ENCODE measurements at places on chromosomes 4 and X. TPM values are rescaled to one million over a fixed set of nuclear protein-coding genes. Genes with fewer than 3 reads are reported as not detected.

NOP14 gene
- total RNA-seq = 18.5 TPM

MAPK10 gene
- 3.7 TPM for total RNA-seq

TCEAL6 gene
- total RNA-seq = not detected

ARX gene
- total RNA-seq = not detected

EVC2 gene
- 1.7 TPM for total RNA-seq

ADH7 gene
- not detected for total RNA-seq

CACNA1F gene
- total RNA-seq = 0.61 TPM

SUPT20HL1 gene
- total RNA-seq = not detected

AP1AR gene
- total RNA-seq = 17.6 TPM

PAGE5 gene
- total RNA-seq = 0.14 TPM

All from thymus (tissue), 14 donors.